ENCODE measurements at places on chromosomes 7 and 10.
A peak's percentile ranks its signal among the peaks of the same experiment; 100 is the strongest.

GRCh38 chr10:55628260-55628701 is 732.8 kb downstream of the ZWINT start:
- DNase-seq, result no peak

GRCh38 chr10:90180886-90181691 is 479.7 kb downstream of the KIF20B start:
- DNase-seq, result no peak

- DNase-seq, result peak; percentile 39
Measured at GRCh38 chr7:92609921-92610518, 19.8 kb upstream of the FAM133B start.

- no peak for DNase-seq
Measured at GRCh38 chr10:117884093-117884492, 162.6 kb downstream of the RAB11FIP2 start.

- DNase-seq, result no peak
Measured at GRCh38 chr10:110073896-110074295, 66.1 kb downstream of the ADD3 start.

- no peak for DNase-seq
Measured at GRCh38 chr10:13915710-13916109, 328.9 kb downstream of the PRPF18 start.

DNA sequence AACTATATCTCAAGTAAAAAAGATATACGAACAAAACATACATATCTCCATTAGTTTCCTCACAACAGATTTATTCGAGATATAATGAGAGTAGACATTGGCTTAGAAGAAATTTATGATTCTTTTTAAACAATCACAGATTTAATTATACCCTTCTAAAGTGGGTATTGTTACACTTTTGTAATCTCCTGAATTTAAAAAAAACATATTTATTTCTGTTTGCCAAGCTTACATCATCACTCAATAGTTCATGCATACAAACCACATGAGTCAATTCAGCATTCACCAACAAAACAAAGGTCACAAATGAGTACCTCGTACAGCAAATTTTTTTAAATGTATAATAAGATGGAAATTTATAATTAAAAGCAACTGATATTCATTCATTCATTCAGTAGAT is 17.6 kb downstream of the LRRN3 start:
- no peak for DNase-seq

DNA sequence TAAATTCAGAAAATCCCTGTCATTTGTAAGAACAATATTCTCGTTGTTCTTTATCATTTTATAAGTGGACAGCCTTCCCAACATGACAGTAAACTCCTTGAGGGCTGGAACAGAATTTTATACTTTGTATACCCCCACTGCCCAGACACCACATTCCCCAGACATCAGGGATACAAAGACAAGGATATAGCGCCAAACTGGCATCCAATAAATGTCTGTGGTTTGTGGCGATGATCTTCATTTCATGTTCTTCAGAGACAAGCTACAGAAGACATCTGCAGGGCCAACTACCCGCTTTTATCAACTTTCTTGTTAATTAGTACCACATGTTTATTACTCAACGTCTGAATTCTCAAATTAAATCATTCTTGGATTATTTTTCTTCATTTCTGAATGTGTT is 155.9 kb downstream of the ATE1 start:
- no peak for DNase-seq

DNA sequence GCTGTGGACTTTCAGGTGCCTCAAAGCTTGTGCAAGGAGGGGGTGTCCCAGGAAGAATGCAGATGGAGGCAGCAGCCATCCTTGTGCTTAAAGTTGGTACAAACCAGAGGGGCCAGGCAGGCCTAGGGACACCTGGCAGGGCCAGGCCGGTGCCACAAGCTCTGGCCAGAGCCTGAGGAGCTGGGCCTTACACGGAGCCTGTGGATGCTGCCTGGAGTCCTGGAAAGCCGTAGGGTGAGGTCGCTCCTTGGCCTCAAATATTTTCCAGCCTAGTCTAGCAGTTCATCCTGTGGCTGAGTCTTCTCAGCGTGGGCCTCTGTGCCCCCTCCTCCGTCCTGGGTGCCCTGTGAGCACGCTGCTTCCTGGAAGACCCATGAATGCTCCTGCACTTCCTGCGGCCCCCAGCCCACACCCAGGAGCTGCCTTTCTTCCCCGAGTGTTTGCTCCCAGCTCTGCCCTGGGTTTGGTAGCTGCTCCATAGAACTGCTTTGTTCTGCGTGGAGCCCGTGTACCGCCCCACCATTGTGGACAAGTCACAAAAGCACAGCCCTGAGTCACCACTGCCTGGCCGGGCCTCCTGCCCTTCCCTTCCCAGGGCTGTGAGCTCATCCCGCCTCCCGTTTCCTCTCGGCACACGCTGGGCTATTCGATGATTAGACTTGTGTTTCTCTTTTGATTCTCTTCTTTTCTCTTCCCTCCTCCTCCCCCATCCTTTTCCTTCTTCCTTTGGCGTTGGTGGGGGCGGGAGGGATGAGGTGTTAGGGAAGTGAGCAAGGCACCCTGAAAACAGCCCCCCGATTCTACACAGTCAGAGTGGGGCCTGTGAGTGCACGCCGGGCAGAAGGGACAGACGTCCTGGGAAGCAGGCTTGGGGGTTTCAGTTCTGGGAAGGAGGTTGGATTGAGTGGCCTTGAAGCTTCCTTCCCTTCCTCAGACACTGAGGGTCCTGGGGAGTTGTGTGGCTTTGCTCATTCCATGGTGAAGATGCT is 73.2 kb upstream of the SHH start:
- DNase-seq, result peak; percentile 52

- DNase-seq, result no peak
Measured at GRCh38 chr10:73971636-73972354, 26.1 kb upstream of the VCL start.
